Nephron progenitor cell (in vitro differentiated cells): ENCODE measurements at places on chromosomes 1 and 21.

DNA sequence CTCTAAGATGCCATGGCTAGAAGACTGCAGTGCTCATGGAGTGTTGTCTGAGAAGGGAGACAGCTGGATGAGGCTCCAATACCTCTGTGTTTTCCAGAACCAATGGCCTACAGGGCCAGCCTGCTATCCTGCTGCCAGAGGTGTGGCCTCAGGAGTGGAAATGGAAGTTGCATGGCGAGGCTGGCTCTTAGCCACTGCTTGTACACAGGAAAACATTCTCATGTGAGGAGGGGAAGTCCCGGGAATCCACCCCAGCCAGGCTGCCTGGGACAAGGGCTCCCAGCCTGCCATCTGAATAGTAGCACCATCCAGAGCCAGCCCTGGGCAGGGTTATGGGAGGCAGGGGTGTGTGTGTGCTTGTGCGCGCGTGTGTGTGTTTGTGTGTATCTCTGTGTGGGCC lies 56.5 kb downstream of the SDC3 start:
- H3K36me3 ChIP-seq = no peaks in the 10 kb centered on the region
- peak overlapping the region; percentile 53 for H3K27ac ChIP-seq
- H3K4me3 ChIP-seq = no peak overlapping the region
- H3K4me1 ChIP-seq = peaks cover 53% of the 10 kb centered on the region
- H3K27me3 ChIP-seq = peaks cover 7% of the 10 kb centered on the region

- H3K27ac ChIP-seq = peak overlapping the region; percentile 10
- no peak for DNase-seq
- H3K4me3 ChIP-seq = no peak overlapping the region
- H3K27me3 ChIP-seq = no peaks in the 10 kb centered on the region
- H3K4me1 ChIP-seq = no peaks in the 10 kb centered on the region
Observed at GRCh38 chr1:241888232-241888631, 40.2 kb downstream of the EXO1 start.

DNA sequence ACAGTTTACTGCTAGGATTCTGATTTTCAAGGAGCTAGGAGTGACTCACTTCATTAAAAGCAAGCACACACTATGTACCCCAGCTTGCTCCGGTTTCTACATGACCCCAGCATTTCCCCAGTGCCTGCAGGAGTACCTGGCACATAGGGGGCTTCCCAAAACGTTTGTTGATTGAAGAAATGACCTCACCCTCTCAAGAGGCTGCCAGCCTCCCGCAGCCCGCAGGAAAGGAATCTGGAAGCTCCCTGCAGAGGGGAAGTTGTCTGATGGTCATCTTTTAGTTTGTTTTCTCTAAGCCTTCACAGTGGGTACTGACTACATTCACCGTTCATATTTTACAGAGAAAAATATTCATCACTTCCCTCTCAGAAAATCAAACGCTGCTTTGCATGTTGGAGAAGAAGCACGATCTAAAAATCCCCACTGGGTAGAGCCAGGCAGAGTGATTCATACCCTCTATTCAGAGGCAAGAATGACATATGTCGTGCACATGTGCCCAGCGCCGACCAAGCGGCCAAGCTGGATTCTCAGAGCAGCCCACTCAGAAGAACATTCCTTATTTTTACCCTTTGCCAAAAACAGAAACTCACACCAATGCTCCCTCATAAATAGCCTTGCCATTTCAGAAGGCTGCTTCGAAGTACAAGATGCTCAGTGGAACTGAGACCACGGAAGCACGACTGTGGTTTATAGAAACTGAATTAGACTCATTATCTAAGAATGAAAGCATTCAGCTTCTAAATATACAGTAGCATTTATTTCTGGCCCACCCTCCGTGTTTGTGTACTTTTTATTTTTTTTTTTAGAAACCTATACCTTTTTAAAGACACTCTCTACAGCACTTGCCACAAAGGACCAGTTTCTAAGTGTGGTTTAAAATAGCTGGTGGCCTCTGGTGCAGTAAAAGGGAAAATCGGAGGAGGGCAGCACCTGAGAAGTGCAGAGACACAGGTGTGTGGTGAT lies 143.2 kb downstream of the MIS18A start:
- no peak overlapping the region for H3K27ac ChIP-seq
- peaks cover 57% of the 10 kb centered on the region for H3K4me1 ChIP-seq
- H3K36me3 ChIP-seq = no peaks in the 10 kb centered on the region
- H3K27me3 ChIP-seq = peaks cover 16% of the 10 kb centered on the region

DNA sequence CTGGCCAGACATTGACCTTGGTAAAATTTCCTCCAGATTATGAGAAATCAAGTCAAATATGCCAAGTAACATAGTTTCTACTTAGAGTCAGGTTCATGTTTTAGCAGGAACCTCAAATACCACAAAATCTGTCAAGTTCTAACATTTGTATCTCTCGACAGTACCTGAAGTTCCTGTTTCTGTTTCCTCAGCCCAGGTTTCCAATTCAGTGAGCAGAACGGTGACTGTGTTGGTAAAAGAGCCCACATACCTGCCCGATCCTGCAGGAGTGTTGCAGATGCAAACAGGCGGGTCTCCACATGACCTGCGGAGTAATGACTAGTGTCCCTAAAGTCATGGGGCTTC lies 57.9 kb upstream of the LGALS8 start:
- DNase-seq = no peak
- H3K36me3 ChIP-seq = peaks cover 31% of the 10 kb centered on the region
- peaks cover 57% of the 10 kb centered on the region for H3K27me3 ChIP-seq
- no peak overlapping the region for H3K4me3 ChIP-seq
- peaks cover 5% of the 10 kb centered on the region for H3K4me1 ChIP-seq
- H3K27ac ChIP-seq = no peak overlapping the region

- peaks cover 2% of the 10 kb centered on the region for H3K27me3 ChIP-seq
- no peak overlapping the region for H3K27ac ChIP-seq
- peaks cover 11% of the 10 kb centered on the region for H3K36me3 ChIP-seq
- H3K4me1 ChIP-seq = peaks cover 40% of the 10 kb centered on the region
- no peak for DNase-seq
Observed at GRCh38 chr1:64163970-64164369, 39.5 kb upstream of the UBE2U start.

DNA sequence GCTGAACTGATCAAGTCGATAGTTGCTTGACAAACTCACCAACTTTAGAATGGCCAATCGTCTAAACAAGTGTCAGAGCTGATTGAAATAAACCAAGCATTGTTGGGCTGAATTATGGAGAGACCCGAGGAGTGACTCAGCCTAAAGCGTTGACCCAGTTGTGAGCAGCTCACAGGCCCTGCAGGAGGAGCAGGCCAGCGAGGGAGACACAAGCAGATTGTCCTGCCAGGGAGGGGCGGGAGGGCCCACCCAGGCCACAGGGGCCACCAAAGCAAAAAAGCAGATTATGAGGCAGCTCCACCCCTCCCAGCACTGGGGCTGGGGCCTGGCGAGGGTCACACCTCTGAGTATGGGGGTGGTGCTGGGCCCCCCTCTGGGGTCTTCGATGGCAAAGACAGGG lies 10.1 kb upstream of the MATN1 start:
- H3K4me3 ChIP-seq = no peak overlapping the region
- peaks cover under 1% of the 10 kb centered on the region for H3K36me3 ChIP-seq
- peaks cover 45% of the 10 kb centered on the region for H3K4me1 ChIP-seq
- no peak overlapping the region for H3K27ac ChIP-seq

DNA sequence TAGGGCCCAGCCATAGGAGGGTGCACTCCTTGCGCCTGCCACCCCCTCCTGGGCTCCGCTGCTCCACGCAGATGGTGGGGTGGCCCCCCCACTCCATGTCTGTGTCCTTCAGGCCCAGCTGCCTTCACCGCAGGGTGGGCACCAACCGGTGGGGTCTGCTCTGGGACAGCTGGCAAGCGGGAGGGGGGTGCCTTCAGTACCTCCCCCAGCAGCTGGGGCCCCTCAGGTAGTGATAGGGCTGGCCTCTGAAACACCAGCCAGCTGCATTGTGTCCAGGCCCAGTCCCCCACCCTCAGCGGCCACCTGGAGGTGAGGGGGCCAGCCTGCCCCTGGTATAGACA lies 360 bp downstream of the GJC2 start:
- DNase-seq = no peak
- H3K27me3 ChIP-seq = no peaks in the 10 kb centered on the region
- H3K4me1 ChIP-seq = peaks cover 16% of the 10 kb centered on the region
- H3K36me3 ChIP-seq = no peaks in the 10 kb centered on the region

DNA sequence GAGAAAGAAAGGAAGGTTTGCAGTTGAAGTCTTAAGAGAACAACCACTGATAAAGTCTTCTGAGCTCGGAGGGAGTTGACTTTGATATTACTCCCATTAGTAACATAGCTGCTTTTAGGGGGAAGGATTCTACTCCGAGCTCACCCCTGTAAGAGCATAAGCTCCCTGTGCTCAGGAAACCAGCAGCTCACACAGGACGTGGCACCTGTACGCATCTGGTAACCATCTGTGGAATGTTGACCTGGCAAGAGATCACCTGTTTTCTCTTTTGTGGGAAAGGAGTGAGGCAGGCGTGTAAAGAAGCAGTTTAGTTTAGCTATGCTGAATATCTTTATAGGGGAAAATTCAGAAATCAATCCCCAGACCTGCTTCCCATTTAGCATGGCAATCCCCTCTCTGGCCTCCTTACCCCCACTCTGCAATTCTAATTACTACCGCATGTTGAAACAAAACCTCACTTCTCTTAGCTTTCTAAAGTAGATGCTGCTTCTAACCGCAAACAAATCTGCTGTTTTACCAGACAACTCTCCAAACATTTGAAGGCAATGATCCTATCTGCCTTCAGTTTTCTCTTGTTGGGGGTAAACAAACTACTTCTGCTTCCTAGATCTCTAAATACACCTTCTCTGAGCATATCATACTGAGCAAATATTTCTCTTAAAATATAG lies 121.8 kb upstream of the KCNK1 start:
- H3K27me3 ChIP-seq = peaks cover 16% of the 10 kb centered on the region
- H3K4me1 ChIP-seq = no peaks in the 10 kb centered on the region
- no peak overlapping the region for H3K4me3 ChIP-seq
- no peak overlapping the region for H3K27ac ChIP-seq

- H3K27me3 ChIP-seq = peaks cover 11% of the 10 kb centered on the region
- H3K4me1 ChIP-seq = no peaks in the 10 kb centered on the region
- no peak for DNase-seq
- H3K4me3 ChIP-seq = no peak overlapping the region
- no peak overlapping the region for H3K27ac ChIP-seq
Observed at GRCh38 chr1:159771127-159771895, 9.5 kb upstream of the DUSP23 start.

- no peaks in the 10 kb centered on the region for H3K36me3 ChIP-seq
- no peak for DNase-seq
- no peaks in the 10 kb centered on the region for H3K27me3 ChIP-seq
Observed at GRCh38 chr1:7338439-7338838, 432.7 kb upstream of the VAMP3 start.

DNA sequence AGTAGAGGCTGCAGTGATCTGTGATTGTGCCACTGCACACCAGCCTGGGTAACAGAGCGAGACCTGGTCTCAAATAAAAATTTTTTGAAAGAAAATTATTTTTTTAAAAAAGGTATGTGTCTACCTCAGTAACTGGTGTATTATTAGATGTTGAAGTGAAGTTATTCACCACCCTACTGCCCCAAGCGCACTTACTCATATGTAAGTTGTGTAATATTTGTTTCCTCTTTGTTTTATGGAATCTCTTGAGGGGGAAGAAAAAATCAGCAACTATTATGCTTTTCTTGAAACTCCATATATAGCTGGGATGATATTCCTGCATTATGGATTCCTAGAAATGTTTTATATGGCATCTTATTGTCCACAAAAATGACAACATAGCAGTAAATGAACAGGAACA lies 21.3 kb downstream of the RBM15 start:
- no peak overlapping the region for H3K4me3 ChIP-seq
- peaks cover 67% of the 10 kb centered on the region for H3K36me3 ChIP-seq
- DNase-seq = no peak

- H3K4me3 ChIP-seq = no peak overlapping the region
- H3K4me1 ChIP-seq = peaks cover 13% of the 10 kb centered on the region
- no peaks in the 10 kb centered on the region for H3K36me3 ChIP-seq
- peaks cover 4% of the 10 kb centered on the region for H3K27me3 ChIP-seq
Observed at GRCh38 chr21:36535618-36536241, 55.8 kb upstream of the CLDN14 start.

- H3K4me1 ChIP-seq = peaks cover 9% of the 10 kb centered on the region
- H3K36me3 ChIP-seq = peaks cover 58% of the 10 kb centered on the region
- DNase-seq = no peak
Observed at GRCh38 chr1:224312025-224312424, 17.9 kb downstream of the NVL start.

- H3K4me3 ChIP-seq = no peak overlapping the region
- no peak for DNase-seq
- H3K4me1 ChIP-seq = peaks cover 7% of the 10 kb centered on the region
- no peaks in the 10 kb centered on the region for H3K36me3 ChIP-seq
- H3K27ac ChIP-seq = no peak overlapping the region
Observed at GRCh38 chr1:59972216-59972927, 45.8 kb upstream of the CYP2J2 start.

GRCh38 chr1:15414445-15414983 lies 4.8 kb downstream of the EFHD2 start:
- peaks cover 15% of the 10 kb centered on the region for H3K27me3 ChIP-seq
- no peak overlapping the region for H3K27ac ChIP-seq
- H3K4me3 ChIP-seq = no peak overlapping the region
- H3K4me1 ChIP-seq = peaks cover 40% of the 10 kb centered on the region

GRCh38 chr1:223479261-223479660 lies 86.0 kb downstream of the CCDC185 start:
- no peak overlapping the region for H3K4me3 ChIP-seq
- DNase-seq = no peak
- peaks cover 11% of the 10 kb centered on the region for H3K27me3 ChIP-seq
- H3K36me3 ChIP-seq = no peaks in the 10 kb centered on the region
- H3K4me1 ChIP-seq = peaks cover 54% of the 10 kb centered on the region
